ENCODE measurements at places on chromosomes 1 and 21. TPM values are rescaled to one million over a fixed set of nuclear protein-coding genes. Genes with fewer than 3 reads are reported as not detected.

- no peaks in the 10 kb centered on the region for H3K27me3 ChIP-seq
- H3K27ac ChIP-seq: no peak overlapping the region
- no peak overlapping the region for H3K4me3 ChIP-seq
- peaks cover 71% of the 10 kb centered on the region for H3K36me3 ChIP-seq
- DNase-seq: no peak
- peaks cover 30% of the 10 kb centered on the region for H3K4me1 ChIP-seq
These were observed 55.2 kb downstream of the ARHGAP29 start for GRCh38 chr1:94182191-94182590.

- peaks cover 40% of the 10 kb centered on the region for H3K36me3 ChIP-seq
- no peak for DNase-seq
- no peaks in the 10 kb centered on the region for H3K27me3 ChIP-seq
- no peak overlapping the region for H3K4me3 ChIP-seq
These were observed 15.1 kb downstream of the BACH1 start for GRCh38 chr21:29313662-29314408.

DNA sequence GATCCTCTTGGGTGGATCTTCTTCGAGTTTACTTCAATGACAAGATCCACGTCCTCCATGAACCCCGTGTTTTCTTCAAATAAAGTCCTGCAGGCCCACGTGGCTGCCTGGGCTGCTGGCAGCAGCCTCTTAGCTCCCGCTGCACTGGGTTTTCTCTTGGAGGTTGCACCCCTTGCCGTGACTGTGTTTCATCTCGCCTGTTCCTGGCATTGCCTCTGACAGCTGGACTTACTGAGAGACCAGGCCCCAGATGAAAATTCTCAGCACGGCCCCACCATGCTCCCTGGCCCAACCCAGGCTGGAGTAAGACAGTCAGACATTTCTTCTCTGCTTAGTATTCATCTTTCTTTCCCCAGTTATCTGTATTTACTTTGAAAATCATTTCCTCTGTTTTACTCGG is 274.8 kb upstream of the RUNX1 start:
- peak overlapping the region; percentile 76 for H3K4me3 ChIP-seq
- no peak for DNase-seq
- H3K36me3 ChIP-seq: no peaks in the 10 kb centered on the region
- H3K4me1 ChIP-seq: peaks cover 42% of the 10 kb centered on the region

GRCh38 chr1:12435639-12436344 is 182.2 kb downstream of the DHRS3 start:
- no peaks in the 10 kb centered on the region for H3K27me3 ChIP-seq
- peaks cover 67% of the 10 kb centered on the region for H3K4me1 ChIP-seq
- H3K27ac ChIP-seq: peak overlapping the region; percentile 64
- no peak for DNase-seq

DNA sequence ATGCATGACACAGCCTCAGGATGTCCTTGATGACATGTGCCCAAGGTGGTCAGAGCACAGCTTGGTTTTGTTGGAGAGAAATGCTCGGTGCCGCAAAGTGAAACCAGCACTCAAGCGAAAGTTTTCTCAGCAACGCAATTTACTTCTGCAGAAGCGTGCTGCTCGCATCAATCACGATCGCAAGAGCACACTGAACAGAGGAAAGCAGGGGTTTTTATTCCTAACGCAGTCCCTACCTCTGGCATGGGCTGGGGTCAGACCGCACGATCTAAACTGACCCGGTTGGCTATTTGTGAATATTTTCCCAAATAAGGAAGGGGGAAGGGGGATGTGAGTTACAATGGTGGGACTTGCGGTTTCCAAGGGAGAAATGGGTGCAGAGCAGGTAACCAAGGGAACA is 809 bp upstream of the ZNF669 start:
- no peak for DNase-seq
- H3K4me3 ChIP-seq: no peak overlapping the region
- no peak overlapping the region for H3K27ac ChIP-seq
- H3K36me3 ChIP-seq: peaks cover 41% of the 10 kb centered on the region
- H3K27me3 ChIP-seq: no peaks in the 10 kb centered on the region

DNA sequence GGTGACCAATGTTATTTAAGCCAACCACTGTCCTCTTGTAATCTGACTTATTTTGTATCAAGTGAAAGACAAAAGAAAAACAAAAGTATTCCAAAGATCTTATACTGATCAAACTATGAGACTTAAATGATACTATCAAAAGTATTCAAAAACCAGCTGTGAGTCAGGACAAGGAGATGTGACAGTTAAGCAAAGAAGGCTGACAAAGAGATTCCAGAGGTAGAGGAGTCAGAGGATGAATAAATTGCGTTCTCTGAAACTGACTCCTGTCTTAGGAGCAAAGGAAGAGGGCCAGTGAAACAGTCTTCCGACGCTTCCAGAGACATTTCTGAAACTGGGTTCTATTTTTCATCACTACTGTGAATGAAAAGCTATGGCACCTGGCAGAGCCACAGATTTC is 20.9 kb downstream of the TMEM50B start:
- no peaks in the 10 kb centered on the region for H3K27me3 ChIP-seq
- H3K27ac ChIP-seq: peak overlapping the region; percentile 13
- no peaks in the 10 kb centered on the region for H3K36me3 ChIP-seq
- H3K4me1 ChIP-seq: peaks cover 13% of the 10 kb centered on the region
- DNase-seq: peak; percentile 23

- no peak overlapping the region for H3K27ac ChIP-seq
- no peak for DNase-seq
- no peaks in the 10 kb centered on the region for H3K4me1 ChIP-seq
- peaks cover 22% of the 10 kb centered on the region for H3K27me3 ChIP-seq
These were observed 9.8 kb downstream of the RGS8 start for GRCh38 chr1:182674346-182675246.

GRCh38 chr1:117008656-117009055 is 7.1 kb downstream of the CD101 start:
- no peak overlapping the region for H3K4me3 ChIP-seq
- H3K36me3 ChIP-seq: no peaks in the 10 kb centered on the region
- H3K27ac ChIP-seq: no peak overlapping the region
- H3K27me3 ChIP-seq: peaks cover 5% of the 10 kb centered on the region

DNA sequence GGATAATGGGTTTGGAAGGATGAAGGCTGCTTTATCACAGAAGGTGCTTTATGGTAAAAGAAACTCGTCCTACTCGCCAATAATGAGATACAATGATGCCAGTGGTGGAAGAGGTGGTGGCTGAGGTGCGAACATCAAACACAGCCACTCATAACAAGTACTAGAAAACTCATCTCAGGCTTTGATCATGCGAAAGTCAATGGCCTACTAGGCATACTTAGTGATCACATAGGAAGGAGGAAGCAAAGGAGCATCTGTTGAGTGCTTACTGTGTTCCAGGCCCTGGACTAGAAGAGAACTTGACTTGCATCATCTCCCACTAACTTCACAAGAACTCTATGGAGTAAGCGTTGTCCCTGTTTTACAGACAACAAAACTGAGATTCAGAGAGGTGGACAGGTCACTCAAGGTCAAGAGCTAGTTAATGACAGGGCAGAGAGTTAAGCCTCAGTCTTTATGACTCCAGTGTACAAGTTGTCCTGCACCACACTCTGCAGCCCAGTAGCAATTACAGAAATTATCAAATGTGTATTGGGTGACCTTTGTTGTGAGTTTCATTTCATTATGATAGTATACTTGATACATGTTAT is 33.6 kb downstream of the RUNX1 start:
- no peak overlapping the region for H3K27ac ChIP-seq
- DNase-seq: no peak
- H3K4me1 ChIP-seq: peaks cover 44% of the 10 kb centered on the region
- H3K27me3 ChIP-seq: no peaks in the 10 kb centered on the region

DNA sequence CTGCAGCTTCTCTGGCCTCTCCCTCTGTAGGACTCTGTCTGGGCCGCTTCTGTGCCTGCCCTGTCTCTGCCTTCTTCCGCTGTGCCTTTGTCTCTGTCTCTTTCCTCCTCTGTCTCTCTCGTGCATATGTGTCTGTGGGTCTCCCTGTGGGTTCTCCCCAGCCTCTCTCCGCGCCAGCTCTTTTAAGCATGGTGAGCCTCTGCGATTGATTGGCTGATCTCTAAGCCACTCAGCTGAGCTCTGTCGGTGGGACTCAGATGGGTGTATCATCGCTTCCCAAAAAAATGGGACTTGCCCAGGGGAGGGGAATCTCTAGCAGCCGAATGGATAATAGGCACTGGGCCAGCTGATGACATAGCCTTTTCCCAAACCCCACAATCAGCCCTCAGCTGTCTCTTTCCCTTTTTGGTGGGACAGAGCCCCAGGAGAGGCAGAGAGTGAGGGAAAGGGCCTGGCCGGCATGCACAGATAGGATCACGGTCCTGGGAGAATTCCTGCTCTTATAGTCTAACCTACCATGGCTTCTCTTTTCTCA is at the start of gene ADAMTS4:
TSS of gene ADAMTS4 (minus strand) at position 158 of the 535 bp plus-strand sequence. CDS start 427 bp downstream, outside the sequence.
- peaks cover 5% of the 10 kb centered on the region for H3K27me3 ChIP-seq
- peak within 1 kb of the TSS; percentile 99 for H3K27ac ChIP-seq
- peaks cover 61% of the 10 kb centered on the region for H3K4me1 ChIP-seq
- DNase-seq: peak; percentile 82
- peaks cover 7% of the 10 kb centered on the region for H3K36me3 ChIP-seq
- peak within 1 kb of the TSS; percentile 81 for H3K4me3 ChIP-seq

- no peaks in the 10 kb centered on the region for H3K36me3 ChIP-seq
- no peak for DNase-seq
- peaks cover 14% of the 10 kb centered on the region for H3K27me3 ChIP-seq
- H3K4me3 ChIP-seq: no peak overlapping the region
- no peak overlapping the region for H3K27ac ChIP-seq
These were observed 223.7 kb upstream of the CSF3R start for GRCh38 chr1:36706416-36706815.

- H3K27me3 ChIP-seq: peaks cover 1% of the 10 kb centered on the region
- DNase-seq: no peak
- H3K36me3 ChIP-seq: peaks cover 7% of the 10 kb centered on the region
- peaks cover 97% of the 10 kb centered on the region for H3K4me1 ChIP-seq
- H3K27ac ChIP-seq: peak overlapping the region; percentile 85
These were observed 267.2 kb upstream of the SGIP1 start for GRCh38 chr1:66266756-66267155.

DNA sequence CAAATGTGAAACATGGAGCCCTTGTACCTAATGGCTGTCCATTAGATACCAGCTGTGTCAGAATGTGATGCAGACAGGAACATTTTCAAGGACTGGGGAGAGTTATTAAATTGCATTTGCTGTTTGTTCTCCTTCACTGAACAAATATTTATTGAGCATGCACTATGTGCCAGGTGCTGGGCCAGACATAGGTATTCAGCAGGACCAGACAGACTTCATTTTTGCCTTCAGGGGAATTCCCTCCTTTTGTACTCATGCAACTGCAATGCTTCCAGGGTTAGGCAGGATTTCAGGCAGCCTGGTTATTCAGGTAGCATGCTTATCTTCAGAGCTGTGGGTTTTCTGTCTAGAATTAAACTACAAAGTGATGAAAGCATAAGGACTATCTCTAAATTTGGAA is 64.2 kb upstream of the SMYD2 start:
- H3K4me3 ChIP-seq: no peak overlapping the region
- DNase-seq: no peak
- H3K27me3 ChIP-seq: peaks cover 18% of the 10 kb centered on the region
- no peaks in the 10 kb centered on the region for H3K36me3 ChIP-seq
- peaks cover 25% of the 10 kb centered on the region for H3K4me1 ChIP-seq
- no peak overlapping the region for H3K27ac ChIP-seq

GRCh38 chr1:64131155-64131554 is 72.3 kb upstream of the UBE2U start:
- no peaks in the 10 kb centered on the region for H3K36me3 ChIP-seq
- peaks cover 4% of the 10 kb centered on the region for H3K27me3 ChIP-seq
- DNase-seq: no peak
- peaks cover 33% of the 10 kb centered on the region for H3K4me1 ChIP-seq

- no peaks in the 10 kb centered on the region for H3K36me3 ChIP-seq
- H3K4me3 ChIP-seq: no peak overlapping the region
- DNase-seq: no peak
- H3K4me1 ChIP-seq: peaks cover 32% of the 10 kb centered on the region
These were observed 151.6 kb downstream of the RERE start for GRCh38 chr1:8665833-8666232.

GRCh38 chr21:26943921-26944320 is 23.0 kb downstream of the ADAMTS5 start:
- H3K4me1 ChIP-seq: peaks cover 62% of the 10 kb centered on the region
- no peaks in the 10 kb centered on the region for H3K27me3 ChIP-seq
- DNase-seq: no peak
- peaks cover 6% of the 10 kb centered on the region for H3K36me3 ChIP-seq
- H3K27ac ChIP-seq: no peak overlapping the region

DNA sequence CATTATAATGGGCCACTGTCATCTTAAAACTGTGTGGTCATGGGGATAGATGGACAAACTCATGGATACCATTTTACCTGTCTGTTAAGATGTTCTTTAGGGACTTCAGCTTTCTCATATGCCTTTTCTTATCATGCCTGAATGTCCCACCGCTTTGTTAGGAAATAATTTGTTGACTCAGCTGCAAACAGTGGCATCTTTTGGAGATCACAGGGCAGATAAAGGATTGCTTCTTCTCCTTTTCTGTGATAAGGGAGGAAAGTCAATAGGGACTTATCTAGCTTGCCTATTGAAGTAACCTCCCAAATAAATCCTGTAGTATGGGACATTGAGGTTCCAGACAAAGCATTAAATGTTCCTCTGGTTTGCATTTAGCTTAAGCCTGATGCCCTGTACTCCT is 79.8 kb upstream of the KIAA0040 start:
- no peak overlapping the region for H3K27ac ChIP-seq
- DNase-seq: no peak

DNA sequence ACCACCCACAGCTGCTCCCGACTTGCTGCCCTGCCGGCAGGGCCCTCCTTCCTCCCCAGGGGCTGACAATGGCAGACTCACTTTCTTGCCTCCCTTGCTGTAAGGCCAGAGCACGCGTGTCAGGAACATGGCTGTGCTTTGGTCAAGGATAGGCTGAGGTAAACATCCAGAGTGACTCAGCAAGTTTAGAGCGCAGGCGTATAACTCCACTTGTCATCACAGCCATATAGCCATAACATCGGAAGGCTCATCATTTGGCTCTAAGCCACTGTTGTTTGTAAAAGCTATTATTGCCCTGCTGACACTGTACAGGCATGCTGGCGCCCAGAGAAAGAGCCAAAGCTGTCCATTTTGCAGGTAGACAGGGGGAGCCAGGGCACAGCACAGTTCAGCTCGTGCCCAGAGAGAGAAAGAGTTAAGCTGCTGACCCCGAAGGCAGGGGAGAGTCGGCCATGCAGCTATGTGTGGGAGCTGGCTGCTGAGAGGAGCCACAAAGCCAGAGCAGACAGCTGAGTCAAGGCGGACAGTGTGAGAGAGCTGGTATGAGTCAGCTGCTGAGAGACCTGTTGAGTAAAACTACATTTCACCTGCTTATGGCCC is 60.6 kb downstream of the GNG4 start:
- H3K4me1 ChIP-seq: peaks cover 16% of the 10 kb centered on the region
- peak; percentile 74 for DNase-seq
- H3K27ac ChIP-seq: peak overlapping the region; percentile 93

- no peaks in the 10 kb centered on the region for H3K36me3 ChIP-seq
- H3K4me1 ChIP-seq: no peaks in the 10 kb centered on the region
- peaks cover 9% of the 10 kb centered on the region for H3K27me3 ChIP-seq
- no peak overlapping the region for H3K4me3 ChIP-seq
These were observed 121.5 kb downstream of the CAMTA1 start for GRCh38 chr1:6906783-6907182.

RAB13 gene
- total RNA-seq: 119 TPM

PRAMEF14 gene
- not detected for total RNA-seq

JUN gene
- 82.1 TPM for total RNA-seq

FAM72C gene
- 2.9 TPM for total RNA-seq

C1orf116 gene
- 0.07 TPM for total RNA-seq

DNASE2B gene
- not detected for total RNA-seq

HFM1 gene
- not detected for total RNA-seq

GJA9 gene
- total RNA-seq: not detected

CFAP107 gene
- total RNA-seq: not detected

CA6 gene
- total RNA-seq: not detected

LCE2B gene
- not detected for total RNA-seq

ST6GALNAC5 gene
- not detected for total RNA-seq

B3GALT5 gene
- 0.69 TPM for total RNA-seq

UMODL1 gene
- not detected for total RNA-seq

SLAMF9 gene
- not detected for total RNA-seq
